Erythroblast (primary cell): ENCODE measurements at places on chromosomes 16 and 17.

GRCh38 chr17:74541176-74542111 lies 4.5 kb downstream of the CD300C start:
- DNase-seq: no peak

- DNase-seq: no peak
Measured at GRCh38 chr17:81906476-81907218, 4.6 kb downstream of the PCYT2 start.

- DNase-seq: no peak
Measured at GRCh38 chr17:44496815-44497214, 6.4 kb downstream of the GPATCH8 start.

GRCh38 chr16:83744441-83744981 lies 63.3 kb upstream of the HSBP1 start:
- no peak for DNase-seq

GRCh38 chr16:28883221-28883996 lies 5.1 kb downstream of the ATP2A1 start:
- DNase-seq: no peak

DNA sequence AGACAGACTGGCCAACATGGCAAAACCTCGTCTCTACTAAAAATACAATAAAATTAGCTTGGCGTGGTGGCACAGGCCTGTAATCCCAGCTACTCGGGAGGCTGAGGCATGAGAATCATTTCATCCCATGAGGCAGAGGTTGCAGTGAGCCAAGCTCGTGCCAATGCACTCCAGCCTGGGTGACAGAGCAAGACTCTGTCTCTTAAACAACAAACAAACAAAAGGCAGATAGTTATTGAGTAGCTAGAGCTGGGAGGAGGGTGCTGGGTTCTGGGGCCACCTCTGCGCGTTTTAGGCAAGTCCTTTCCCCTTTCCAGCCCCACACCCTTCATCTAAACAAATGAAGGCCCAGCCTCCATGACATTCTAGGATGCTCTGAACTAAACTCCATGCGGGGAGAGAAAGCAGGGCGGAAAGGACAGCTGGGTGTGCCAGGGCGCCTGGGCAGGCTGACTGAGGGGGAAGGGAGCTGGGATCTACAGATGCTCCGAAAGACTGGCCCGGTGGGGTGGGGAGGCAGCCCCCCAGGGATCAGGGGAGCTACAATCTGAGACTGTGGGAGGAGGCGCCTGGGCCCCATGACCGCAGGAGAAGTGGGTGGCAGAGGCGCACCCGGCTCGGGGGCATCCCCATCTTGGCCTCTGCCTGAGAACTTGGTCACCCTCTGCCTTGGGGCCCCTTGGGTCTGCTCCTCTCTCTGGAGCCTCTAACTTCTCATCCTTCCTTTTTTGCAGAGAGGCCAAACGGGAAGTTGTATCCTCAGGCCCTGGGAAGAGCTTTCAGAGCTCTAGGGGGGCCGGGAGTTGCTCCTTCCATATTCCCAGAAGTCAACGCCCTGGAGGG lies 910 bp downstream of the ITGAL start:
- no peak for DNase-seq

- DNase-seq: peak; percentile 75
Measured at GRCh38 chr17:81932333-81932983, 4.6 kb downstream of the PYCR1 start.

GRCh38 chr17:74898376-74898946 lies 5.0 kb upstream of the FADS6 start:
- DNase-seq: no peak

GRCh38 chr17:73387746-73388577 lies 76.2 kb upstream of the CDC42EP4 start:
- DNase-seq: no peak

DNA sequence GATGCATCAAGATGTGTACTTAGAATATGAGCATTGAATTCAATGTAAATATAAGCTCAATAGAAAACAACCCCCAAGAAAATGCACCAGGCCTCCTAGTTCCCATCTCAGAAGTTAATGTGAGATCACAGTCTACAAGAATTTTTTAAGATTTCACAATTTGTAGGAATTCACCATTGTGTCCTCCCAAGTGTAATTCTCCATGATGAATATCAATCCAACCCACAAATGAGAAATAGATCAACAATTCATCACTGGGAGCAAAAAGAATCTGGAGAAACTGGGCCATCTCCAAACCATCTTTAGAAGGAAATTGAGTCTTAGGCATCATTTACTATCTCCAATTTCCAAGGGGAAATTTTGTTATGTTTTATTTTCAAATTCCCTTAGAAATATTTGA lies 310.5 kb upstream of the GOT2 start:
- DNase-seq: no peak

DNA sequence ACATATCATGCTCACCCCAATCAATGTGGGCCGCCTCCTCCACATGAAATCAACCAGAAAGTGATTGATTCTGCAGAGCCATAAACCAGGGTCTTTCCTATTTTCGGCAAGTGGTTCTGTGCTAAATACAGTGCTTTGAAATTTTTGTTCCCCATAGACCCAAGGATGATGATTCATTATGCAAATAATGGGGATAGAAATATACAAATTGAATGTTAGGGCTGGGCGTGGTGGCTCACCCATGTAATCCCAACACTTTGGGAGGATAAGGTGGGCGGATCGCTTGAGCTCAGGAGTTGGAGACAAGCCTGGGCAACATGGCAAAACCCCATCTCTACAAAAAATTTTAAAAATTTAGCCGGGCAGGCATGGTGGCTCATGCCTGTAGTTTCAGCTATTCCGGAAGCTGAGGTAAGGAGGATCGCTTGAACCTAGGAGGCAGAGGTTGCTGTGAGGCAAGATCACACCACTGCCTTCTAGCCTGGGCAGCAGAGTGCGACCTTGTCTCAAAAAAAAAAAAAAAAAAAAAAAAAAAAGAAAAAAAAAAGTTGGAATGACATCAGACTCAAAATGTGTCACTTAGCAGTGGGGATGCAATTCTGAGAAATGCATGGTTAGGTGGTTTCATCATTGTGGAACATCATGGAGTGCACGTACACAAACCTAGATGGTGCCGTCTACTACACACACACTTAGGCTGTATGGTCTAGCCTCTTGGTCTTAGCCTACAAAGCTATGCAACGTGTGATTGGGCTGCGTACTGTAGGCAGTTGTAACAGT lies 581.7 kb downstream of the MAF start:
- no peak for DNase-seq

GRCh38 chr16:27315333-27316037 lies 1.7 kb downstream of the IL4R start:
- DNase-seq: no peak

DNA sequence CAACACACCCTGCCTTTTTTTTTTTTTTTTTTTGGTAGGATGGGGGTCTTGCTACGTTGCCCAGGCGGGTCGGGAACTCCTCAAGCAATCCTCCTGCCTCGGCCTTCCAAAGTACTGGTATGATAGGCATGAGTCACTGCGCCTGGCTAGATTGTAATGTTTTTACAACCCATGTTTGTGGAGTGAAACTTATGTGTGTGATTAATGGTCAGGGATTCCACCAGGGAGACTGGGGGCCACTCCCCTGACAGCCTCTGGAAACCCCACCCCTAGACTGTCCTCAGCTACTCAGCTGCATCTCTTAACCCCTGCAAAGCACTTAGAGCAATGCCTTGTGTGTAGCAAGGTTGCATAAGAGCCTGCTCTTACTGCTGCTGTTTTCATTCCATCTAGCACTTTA lies 220.5 kb downstream of the PARN start:
- no peak for DNase-seq

DNA sequence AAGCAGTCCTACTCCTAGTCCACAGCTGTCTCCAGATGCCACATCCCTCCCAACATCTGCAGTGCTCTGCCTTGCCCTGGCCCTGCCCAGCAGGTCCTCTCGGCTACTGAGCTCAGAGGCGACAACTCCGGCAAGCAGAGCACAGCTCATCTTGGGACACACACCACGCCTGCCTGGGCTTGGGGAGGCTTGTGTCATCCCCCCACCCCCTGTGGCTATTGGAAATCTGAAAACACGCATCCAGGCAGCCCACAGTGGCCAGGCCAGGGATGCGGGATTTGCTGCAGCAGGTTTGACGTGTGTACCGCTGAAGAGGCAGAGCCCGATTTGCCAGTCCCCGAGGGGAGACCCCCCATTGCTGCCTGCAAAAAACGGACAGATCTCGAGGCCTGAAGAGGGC lies 25.4 kb downstream of the MXRA7 start:
- DNase-seq: no peak

DNA sequence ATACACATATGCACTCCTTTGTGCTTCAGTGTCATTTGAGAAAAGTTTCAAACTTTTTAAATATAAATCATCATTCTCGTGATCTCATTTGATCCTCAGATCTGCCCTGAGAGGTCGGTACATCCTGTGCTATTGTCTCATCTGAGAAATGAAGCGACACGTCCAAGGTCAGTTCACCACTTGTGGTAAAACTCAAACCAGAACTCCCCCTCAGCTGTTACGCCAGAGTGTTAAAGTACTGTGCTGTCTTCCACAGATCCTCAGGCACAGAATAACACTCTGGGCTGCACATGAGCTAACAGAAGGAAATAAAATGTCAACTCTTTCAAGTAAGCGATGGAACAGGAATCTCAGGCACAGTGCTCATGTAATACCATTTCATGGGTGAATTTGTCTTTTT lies 31.4 kb downstream of the ANKFN1 start:
- DNase-seq: no peak

DNA sequence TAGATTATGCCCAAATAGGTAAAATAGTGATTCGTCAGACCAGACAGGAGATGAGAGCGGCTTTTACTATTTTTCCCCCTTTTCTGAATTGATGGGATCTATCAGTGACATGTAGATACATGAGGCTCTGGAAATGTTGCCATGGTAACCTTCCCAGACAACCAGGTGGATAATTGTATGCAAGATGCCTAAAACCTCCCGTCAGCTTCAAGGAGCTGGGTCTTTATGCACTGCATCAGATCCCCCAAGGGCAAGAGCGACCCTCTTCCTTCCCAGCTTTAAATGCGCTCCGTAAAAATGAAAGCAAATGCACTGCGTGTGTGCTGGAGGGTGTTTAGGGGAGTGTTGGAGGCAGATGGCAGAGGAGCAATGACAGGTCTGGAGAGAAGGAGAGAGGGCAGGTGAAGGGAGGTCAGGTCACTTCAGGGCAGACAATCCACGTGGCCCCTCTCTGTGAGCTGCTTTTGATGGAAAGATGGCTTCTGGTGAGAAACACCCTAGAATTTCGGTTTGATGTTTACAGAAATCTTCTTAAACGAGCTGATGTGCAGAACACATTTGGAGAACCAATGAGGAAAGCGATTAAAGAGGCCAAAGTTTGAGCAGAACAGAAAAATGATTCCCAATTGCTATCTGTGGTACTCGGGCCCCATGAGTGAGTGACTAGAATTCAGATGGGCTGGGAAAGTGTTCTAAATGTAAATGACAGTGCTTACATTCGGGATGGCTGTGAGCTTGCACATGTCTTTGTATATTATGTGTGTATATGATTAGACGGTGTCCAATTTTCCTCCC lies 461.7 kb upstream of the HSBP1 start:
- DNase-seq: no peak

DNA sequence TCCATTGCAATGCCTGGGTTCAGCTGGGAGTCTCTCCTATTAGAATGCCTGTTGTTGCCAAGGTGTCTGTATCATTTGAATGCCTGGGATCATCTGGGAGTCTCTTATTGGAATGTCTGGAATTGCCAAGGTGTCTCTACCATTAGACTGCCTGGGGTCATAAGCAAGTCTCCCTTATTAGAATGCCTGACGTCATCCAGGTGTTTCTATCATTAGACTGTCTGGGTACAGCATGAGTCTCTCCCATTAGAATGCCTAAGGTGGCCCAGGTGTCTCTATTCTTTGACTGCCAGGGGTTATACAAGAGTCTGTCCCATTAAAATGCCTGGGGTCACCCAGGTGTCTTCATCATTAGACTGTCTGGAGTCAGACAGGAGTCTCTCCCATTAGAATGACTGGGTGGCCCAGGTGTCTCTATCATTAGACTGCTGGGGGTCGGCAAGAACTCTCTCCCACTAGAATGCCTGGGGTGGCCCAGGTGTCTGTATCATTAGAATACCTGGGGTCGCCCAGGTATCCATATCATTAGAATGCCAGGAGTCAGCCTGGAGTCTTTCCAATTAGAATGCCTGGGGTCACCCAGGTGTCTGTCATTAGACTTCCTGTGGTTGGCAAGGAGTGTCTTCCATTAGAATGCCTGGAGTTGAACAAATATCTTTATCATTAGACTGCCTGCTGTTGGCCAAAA lies 2274.0 kb downstream of the TP53TG3F start:
- DNase-seq: no peak

DNA sequence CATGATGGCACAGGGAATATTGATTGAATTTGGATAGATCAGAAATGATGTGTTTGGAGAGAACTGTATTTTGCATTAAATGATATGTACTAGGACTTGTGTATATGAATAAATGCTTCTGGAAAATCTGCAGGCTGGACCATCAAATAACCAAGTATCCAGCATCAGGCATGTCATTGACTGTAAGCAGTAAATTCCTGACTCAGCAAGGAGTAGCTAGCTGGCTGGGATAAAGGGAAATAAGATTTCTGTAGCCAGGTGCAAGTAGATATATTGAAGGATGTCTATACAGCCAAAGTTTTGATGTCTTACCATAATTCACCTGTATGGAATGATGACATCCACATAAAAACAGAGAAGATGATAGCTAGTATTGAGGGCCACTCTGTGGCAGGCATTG lies 809.6 kb downstream of the CDH11 start:
- DNase-seq: no peak

DNA sequence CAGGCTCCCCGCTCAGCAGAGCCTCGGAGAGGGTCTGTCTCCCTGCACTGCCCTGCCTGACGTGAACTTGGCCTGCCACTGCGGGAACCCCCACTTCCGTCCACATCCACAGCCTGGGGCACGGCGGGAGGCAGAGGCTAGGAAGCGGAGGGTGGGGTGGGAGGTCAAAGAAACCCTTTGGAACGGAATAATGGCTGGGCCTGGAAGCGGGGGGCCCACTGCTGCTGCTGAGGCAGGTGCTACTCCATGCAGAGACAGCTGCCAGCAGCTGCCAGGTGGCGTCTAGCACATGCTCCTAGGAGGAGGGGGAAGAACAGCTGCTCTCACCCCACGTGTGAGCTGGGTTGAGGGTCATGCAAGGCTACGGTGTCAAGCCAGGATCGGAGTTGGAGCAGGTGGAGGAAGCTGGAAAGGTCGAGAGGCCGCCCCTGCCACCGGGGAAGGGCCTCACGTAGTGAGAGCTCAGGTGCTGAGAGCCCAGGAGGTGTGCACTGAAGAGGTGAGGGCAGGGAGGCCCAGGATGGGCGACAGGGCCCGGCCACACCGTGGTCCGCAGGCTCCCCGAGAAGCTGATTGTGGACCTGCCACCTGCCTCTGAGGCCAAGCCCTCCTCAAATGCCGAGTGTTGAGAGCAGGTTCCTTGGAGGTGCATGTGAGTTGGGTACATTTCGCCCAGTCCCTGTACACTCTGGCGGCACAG lies 9.8 kb downstream of the FSCN2 start:
- DNase-seq: no peak
